Brain pericyte (primary cell): ENCODE measurements at places on chromosomes 13 and 19.

GRCh38 chr19:4124638-4125037 is 716 bp upstream of the MAP2K2 start:
- DNase-seq: no peak

- no peak for DNase-seq
Observed at GRCh38 chr19:9836021-9836420, 903 bp downstream of the PIN1 start.

- no peak for DNase-seq
Observed at GRCh38 chr13:20247963-20248362, 15.8 kb upstream of the GJB6 start.

GRCh38 chr19:58429745-58430144 is 10.2 kb downstream of the ZNF132 start:
- no peak for DNase-seq

GRCh38 chr13:28485996-28486543 is 8.9 kb downstream of the FLT1 start:
- no peak for DNase-seq

DNA sequence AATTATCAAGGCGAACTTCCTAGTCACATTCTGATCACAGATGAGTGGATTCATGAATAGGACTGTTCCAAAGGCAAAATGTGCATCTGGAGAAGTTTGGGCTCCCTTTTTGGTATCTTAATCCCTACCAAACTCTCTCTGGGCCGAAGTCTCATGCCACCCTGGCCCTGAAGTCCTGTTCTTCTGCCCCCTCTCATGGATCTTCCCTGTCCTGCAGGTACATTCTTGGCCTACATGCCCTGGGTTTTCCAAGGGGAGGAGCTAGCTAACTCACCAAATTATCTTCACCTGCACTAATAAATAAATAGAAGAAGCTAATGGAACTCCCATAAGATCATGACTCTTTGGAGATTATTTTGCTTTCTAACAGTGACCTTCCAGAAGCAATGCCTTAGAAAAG is 50.3 kb downstream of the SERTM1 start:
- no peak for DNase-seq

DNA sequence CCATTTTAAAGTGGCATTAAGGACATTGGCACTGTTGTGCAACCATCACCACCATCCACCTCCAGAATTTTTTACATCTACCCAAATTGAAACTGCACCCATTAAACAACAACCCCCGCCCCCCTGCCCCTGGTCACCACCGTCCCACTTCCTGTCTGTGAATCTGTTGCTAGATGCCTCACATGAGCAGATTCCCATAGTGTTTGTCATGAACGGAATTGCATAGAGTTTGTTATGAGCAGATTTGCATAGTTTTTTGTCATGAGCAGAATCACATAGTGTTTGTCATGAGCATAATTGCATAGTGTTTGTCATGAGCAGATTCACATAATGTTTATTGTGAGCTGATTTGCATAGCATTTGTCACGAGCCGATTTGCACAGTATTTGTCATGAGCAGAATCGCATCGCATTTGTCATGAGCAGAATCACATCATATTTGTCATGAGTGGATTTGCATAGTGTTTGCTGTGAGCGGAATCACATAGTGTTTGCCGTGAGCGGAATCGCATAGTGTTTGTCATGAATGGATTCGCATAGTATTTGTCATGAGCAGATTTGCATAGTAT is 54.0 kb upstream of the GTF3A start:
- DNase-seq: no peak

GRCh38 chr19:5032101-5032967 is 63.4 kb downstream of the KDM4B start:
- DNase-seq: no peak

- no peak for DNase-seq
Observed at GRCh38 chr19:41595258-41595889, 19.4 kb downstream of the CEACAM21 start.

GRCh38 chr13:51231456-51231855 is 9.3 kb downstream of the FAM124A start:
- no peak for DNase-seq

GRCh38 chr13:106324444-106324843 is 211.0 kb downstream of the EFNB2 start:
- DNase-seq: no peak

GRCh38 chr13:79374578-79374977 is 31.5 kb downstream of the RBM26 start:
- DNase-seq: no peak

DNA sequence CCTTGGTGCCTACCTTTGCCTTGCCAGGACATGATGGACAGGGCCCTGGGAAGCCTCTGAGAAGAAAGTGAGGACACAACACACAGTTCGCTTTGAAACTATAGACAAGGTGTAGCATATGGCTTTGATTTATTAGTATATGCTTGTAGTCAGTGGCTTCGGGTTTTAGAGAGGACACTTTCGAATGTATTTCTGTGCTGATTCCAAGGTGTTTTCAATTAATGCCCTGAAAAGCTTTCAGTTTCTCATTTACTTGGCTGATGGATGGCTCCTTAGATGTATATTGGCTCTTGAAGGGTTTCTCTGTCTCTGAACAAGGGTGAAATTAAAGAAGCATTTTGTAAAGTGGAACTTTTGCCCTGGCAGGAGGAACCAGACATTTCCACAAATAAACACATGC is 106.9 kb downstream of the POSTN start:
- no peak for DNase-seq

- DNase-seq: no peak
Observed at GRCh38 chr13:51221674-51222036, 543 bp upstream of the FAM124A start.

DNA sequence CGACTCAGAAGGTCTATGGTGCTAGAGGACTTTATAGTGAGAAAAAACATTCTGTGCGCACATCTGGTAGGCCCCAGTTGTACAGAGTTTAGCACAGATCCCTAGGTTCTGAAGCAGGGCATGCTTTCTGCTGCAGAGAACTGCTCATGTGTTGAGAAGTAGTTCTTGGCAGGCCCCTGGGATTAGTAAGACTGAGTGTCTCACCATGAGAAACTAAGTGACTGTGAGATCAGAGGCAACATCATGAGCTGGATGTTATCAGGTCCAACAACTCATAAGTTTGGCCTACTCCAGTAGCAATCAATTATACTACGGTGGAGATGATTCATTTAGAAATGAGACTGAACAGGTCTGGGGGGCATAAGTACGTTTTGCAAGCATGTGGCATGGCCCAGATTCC is 507.4 kb upstream of the KLF12 start:
- DNase-seq: no peak

- DNase-seq: peak; percentile 56
Observed at GRCh38 chr13:33168321-33168960, 117.1 kb downstream of the STARD13 start.

GRCh38 chr13:51271528-51272085 is 49.4 kb downstream of the FAM124A start:
- no peak for DNase-seq

DNA sequence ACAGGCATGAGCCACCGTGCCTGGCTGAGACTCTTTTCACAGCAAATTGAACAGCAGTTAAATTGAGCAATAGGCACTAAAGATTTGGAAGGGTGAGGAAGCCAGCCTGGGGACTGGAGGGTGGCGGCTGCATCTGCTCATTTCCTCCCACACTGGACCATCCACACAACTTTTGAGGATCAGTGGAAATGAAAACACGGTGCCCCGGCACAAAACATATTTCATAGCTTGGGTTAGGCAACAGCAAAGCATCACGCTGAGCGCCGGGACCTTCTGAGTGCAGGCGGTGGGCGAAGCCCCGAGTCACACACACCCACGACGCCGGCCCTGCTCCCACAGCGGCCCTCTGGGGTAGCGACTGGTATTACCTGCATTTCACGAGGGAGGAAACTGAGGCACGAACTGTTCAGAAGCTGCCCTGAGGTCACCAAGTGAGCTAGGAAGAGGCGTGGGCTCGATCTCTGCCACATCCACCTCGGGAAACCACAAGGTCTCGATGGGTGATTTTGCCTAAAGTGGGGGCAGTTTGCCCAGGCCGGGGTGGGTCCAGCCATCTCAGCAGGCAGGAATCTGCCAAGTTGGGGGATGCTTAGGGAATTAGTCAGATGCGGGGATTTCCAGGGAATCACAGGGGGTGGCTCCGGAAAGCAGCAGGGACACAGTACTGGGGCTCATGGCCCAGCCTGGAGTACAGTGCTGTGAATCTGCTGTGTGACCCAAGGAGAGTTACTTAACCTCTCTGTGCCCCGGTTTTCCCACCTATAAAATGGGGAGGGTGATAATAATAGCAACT is 3.5 kb upstream of the SBNO2 start:
- peak; percentile 51 for DNase-seq

DNA sequence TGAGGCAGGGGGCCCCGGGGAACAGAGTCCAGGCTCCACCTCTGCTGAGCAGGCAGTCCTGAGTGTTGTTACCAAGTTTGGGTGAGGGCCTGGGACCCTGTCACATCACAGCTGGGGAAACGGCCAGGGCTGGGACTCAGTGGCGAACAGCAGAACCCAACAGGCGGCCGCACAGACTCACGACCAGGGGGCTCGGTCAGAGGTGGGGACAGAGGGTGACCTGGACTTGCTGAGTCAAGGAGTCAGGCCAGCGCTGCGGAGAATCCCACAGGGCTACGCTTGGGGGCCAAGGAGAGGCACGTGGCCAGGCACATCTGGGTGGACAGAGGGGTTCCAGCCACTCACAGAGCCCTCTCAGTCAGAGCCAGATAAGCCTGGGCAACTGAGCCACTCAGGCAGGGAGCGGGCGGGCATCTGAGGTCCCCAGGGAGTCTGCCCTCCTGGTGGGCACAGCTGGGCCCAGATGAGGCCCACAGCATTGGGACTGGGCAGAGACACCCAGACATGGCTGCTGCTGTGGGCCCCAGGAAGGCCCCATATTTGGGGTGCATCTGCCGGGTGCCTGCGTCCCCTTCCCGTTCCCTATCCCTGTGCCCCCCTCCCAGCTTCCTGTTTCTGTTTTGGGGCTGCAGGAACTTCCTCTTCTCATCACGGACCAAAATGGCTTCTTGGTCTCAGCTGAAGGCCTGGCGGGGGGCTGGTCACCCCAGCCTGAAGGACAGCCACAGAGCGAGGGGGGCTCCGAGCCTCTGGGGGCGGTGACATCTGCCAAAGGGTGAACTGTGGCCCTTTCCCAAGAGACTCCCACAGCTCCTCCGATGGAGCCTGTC is 34.0 kb downstream of the CEBPA start:
- no peak for DNase-seq

DNA sequence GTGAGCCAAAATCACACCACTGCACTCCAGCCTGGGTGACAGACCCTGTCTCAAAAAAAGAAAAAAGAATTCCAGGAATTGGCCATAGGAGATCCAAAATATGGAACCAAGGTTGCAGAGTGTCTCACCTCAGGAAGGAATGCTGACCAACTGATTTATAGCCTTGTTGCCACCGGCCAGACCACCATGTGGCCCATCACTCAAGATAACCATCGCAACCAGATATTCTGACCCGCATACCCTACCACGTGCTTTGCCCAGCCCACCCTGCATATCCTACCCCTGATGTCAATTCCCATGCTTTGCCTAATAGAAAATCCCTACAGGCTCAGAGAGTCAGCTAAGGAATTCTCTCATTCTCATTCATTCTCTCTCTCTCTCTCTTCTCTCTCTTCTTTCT is 95.1 kb upstream of the DOCK9 start:
- DNase-seq: no peak

DNA sequence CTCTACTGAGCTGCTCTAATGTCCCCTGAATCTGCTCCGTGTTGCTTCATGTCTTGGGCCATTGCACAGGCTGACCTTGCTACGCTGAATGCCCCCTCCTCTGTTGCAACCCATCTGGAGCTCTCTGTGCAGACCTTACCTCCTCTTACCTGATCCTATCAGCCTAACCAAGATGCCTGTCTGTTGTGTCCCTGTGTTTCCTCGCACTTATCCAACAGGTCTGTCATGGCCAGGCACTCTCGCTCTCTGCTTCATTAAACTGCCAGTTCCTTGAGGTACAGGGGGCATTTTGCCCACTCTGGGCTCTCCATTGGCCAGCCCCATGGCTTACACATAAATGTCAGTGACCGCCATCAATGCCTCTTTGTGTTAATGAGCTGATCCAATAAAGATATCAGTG is 277.7 kb upstream of the TSHZ3 start:
- DNase-seq: no peak

GRCh38 chr13:30341815-30342570 is 34.6 kb upstream of the KATNAL1 start:
- peak; percentile 27 for DNase-seq

DNA sequence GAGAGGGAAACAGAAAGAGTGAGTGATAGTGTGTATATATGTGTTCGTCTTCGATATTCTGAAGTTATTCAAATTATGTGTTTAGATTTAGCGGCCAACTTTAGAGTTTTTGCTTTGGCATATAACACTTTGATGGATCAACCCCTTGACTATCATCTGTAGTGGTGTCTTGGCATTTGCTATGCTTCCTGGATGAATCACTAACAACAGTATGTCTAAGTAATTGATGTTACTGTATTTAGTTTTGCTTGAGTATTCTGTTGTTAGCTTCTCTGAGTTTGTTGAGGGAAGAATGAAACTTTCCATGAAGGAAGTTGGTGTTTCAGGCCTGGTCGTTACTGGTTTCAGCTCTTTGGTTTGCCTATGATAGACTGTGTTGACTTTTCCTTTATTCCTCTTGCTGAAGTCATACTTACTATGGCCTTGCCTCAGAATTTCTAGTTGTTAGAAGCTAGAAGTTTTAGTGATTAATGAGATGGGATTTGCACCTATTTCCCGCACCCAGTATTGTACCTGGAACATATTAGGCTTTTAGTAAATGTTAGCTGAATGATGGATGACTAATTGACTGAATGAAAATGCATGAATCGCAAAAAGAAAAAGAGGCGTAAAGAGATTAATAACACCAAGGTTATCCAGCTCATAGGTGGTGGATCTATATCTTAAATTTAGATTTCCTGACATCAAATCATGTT is 20.7 kb downstream of the NDFIP2 start:
- no peak for DNase-seq

DNA sequence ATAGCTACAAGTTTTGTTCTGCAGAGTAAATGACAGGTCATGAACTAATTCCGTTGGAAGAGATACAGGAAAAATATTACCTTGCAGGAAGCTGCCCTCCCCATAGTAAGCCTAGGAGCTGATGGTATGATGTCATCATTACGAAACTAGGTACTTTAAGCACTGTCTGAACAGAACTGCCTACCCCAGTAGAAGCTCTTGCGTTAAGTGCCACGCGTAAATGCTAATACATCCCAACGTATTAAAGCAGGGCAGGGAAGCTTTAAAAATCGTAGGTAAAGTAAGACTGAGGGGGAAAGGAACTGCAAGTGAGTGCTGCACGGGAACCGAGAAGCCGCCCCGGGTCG is 572 bp downstream of the UGGT2 start:
- DNase-seq: peak; percentile 6

DNA sequence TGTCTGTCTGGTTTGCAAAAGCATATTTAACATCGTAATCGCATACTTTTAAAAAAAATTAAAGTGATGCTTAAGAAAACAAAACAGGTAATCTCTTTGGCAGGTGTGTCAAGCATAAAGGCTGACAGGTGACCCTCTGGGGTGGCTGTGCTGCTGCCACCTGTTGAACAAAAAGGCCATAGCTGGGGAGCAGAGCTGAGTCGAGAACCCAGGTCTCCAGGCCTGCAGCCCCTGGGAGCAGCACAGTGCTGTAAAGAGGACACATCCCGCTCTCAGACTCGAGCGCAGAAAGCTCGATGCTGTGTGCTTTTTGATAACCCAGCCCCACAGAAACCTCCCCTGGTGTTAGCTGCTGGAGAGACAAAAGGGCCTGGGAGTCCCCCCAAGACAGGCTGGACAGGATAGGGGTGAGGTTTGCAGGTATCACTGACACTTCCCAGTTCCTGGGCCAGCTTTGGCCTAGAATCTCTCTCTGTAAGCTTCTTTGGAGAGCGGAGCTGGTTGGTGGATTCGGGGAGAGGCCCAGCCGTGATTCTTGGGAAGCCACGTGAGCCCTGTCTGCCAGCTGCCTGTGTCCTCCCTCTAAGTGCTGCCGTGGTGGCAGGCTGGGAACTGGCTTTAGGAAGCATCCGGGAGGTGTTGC is 66.9 kb downstream of the C13orf42 start:
- no peak for DNase-seq
